ENCODE measurements at places on chromosomes 13 and 19.

DNA sequence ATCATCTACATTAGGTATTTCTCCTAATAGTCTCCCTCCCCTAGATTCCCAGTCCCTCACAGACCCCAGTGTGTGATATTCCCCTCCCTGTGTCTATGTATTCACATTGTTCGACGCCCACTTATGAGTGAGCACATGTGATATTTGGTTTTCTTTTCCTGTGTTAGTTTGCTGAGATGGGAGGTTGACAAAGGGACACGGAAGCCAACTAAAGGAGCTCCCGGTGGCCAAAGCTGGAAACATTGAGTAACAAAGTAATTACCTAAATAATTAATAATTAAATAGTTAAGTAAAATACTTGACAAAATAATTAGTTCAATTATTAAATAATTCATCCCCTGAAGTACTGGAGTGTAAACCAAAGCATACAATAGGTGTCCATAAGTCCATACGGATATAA is 1.7 kb upstream of the PRR20A start:
- no peak for DNase-seq

GRCh38 chr19:10644260-10645007 is 9.7 kb upstream of the ILF3 start:
- DNase-seq = peak; percentile 72

DNA sequence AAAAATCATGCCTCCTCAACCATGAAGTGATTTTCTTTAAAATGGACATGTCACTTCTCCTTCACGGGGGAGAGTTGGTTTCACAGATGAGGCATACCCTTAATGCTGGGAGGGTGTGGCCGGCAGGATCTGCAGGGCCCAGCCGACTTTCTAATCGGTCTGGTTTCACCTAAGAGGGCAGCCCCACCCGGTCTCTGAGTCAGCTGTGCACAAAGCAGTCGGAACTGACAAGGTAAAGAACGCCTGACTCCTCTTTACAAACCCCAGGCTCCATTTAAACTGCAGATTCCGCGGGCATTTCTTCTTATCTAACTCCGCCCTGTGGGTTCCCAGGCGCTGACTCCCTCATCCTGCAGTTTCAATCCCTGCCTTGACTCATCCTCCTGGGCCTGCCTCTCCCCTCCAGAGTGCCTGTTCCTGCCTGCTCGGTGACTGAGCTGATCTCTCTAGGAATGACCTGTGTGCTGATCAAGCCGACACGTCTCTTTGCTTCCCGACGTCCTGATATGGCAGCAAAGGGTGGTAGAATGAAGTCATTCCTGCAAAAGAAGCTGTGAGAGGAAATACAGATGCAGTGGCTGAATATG is 63.4 kb downstream of the EFNB2 start:
- no peak for DNase-seq

DNA sequence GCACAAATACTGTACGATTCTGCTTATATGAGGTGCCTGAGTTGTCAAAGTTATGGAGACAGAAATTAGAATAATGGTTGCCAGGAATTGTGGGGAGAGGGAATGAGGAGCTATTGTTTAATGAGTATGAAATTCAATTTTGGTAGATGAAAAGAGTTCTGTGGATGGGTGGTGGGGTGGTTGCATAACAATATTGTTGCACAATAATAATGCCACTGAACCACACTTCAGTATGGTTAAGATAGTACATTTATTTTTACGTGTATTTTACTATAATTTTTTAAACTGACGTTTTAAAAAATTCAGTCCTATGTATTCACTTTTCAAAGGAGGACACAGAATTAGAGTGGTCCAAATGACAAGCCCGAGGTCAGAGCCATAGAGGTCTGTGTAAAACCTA is 1.8 kb upstream of the OXGR1 start:
- no peak for DNase-seq

- DNase-seq = no peak
Observed at GRCh38 chr13:107827840-107828549, 387.3 kb downstream of the LIG4 start.

DNA sequence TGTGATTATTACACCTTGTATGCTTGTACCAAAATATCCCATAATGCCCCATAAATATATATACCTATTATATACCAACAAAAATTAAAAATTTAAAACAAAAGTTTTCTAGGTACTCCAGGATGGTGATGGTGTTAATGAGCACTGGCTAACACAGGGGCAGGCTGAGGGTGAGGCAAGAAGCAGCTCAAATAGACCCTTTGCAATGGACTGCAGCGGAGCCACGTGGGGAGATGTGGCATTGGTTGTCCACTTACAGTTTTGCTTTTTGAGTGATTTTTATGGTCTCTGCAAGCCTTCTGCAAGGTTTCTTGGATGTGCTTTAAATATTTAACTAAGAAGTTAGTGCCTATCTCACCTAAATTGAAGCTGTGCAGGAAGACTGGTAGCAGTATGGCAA is 132.9 kb downstream of the RAP2A start:
- no peak for DNase-seq

GRCh38 chr19:19427944-19428343 is 22.5 kb downstream of the GATAD2A start:
- no peak for DNase-seq

GRCh38 chr19:10173527-10173926 is 21.2 kb downstream of the DNMT1 start:
- no peak for DNase-seq

DNA sequence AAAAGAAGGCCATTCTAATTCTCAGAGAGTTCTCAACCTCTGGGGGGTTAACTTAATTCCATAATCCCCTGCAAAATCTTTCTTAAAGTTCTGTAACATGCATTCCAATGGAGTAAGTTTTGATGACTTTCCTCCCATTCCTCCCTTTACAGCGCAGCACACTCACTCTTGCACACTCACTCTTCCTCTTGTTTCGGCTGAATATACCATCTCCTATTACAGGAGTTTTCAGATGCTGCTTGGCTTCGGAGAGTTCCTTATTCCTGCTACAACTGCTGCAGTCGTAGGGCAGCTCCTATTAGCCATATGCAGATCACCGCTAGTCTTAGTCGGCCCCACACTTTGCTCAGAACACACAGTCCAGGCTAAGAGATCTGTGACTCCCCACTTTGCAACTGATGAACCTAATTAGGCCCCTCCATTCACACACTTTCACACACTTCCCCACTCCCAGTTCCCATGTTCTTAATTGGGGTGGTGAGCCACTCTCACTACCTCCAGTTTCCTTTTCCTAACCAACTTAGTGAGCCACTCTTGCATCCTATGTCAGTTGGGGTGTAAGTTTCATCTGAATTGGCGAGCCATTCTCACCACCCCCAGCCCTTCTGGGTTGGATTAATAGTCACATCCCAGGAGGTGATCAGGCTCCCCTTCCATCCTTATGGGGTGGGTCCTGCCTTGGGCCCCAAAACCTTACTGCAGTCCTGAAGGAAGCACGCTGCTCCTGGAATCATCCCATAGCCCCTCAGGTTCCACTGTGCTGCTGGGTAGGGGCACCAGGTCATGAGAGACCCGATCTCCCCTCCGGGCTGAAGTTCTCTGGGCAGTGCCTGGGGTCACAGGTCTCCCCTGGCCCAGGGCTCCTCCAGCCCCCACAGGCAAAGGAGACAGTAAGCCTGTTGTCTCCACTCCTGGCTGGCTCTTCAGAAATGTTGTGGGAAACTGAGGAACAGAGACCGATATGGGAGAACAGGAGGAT is 53.9 kb downstream of the OR10H4 start:
- DNase-seq = no peak

GRCh38 chr19:44113784-44114390 is 688 bp downstream of the ZNF225 start:
- no peak for DNase-seq

- DNase-seq = no peak
Observed at GRCh38 chr19:18896421-18896841, 473 bp upstream of the CERS1 start.

DNA sequence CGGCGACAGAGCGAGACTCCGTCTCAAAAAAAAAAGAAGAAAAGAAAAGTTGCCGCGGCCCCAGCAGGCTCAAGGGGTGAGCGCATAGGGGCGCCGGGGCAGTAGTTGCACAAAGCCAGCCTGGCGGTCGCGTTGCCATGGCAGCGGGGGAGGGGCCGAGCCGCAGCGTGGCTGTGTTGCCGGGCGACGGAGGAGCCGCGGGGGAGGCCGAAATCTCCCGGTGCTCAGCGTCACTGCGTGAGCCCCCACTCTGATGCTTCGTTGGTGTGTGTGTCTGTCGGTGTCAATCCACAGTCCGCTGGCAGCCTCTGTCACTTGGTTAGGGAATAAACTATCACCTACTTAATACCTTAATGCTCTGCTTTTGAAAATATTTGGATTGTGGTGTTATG is 82.9 kb upstream of the C1QTNF9B start:
- DNase-seq = peak; percentile 87

DNA sequence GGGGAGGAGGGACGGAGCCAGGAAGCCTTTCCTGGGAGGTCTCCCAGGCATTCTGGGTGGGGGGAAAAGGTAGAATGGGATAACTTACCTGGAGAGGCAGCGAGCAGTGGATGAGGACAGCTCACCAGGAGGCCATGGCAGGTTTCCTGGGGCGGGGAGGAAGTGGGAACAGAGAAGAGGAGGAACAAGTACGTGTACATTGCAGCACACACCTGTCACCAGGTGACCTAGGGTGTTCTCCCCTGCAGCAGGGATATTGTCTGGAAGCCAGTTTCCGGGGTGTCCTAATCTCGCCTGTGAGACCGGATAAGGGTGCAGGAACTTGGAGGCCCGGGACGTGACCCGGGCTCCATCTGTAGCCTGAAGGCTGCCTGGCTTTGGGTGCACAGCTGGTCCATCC is at the start of gene FUT3:
Gene FUT3, minus strand, starts transcription at position 148 of the 400 bp plus-strand sequence.
- DNase-seq = no peak

DNA sequence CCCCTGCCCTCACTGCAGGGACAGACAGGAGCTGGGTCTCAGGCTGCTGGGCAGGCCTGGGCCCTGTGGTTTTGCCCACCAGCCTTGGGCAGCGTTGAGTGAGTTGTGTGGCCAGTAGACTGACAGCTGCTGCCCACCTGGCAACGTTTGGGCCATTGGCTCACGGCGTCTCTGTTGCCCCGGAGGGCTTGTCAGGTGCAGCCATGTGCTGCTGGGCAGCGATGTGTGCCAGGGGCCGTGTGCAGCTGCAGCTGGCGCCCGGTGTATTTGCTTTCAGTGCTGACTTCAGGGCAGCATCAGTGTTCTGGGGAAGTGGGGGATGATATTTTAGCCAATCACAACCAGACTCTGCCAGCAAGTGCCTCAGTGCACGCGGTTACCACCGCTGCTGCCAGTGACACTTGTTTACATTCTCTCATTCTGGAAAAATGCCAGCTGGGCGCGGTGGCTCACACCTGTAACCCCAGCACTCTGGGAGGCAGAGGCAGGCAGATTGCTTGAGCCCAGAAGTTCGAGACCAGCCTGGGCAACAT is 10.6 kb downstream of the FZR1 start:
- DNase-seq = no peak

GRCh38 chr19:13071444-13072187 is 31.0 kb downstream of the LYL1 start:
- no peak for DNase-seq

DNA sequence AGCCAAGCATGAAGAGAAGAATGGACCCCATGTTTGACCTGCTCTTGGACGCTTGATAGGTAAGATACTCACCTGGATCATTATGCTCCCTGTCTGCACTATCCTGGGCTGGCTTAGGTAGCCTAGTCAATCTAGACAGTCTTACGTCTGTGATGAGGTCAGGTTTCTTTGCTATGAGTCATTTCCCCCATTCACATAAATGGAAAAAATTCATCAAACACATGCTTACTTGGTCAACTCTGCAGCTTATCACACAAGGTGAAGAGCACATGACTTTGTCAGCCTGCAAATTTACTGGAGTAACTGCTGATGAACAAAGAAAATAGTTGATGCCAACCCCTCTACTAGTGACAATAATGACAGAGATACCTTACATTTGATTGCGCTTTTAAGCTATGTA is 170.0 kb downstream of the NUFIP1 start:
- no peak for DNase-seq

DNA sequence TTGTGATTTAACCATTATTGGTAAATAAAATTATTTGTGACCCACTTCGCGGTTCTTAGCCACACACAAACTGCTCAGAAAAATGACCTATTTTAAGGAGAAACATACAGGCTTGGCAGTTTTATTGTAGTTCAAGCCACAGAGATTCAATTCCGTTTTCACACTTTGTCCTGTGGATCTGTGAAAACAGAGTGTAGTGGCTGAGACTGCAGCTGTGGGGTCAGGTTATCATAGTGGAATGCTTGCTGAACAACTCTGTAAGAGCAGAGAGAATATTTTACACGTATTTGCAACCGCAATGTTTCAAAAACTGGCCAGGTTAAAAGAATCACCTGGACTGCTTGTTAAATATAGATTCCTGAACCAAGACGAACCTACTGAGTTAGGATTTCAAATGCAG is 292.5 kb downstream of the GPC5 start:
- DNase-seq = no peak

GRCh38 chr19:50311723-50312635 is 17.2 kb downstream of the KCNC3 start:
- no peak for DNase-seq

GRCh38 chr19:50203281-50204080 is at the start of gene MYH14:
Gene MYH14, plus strand, starts transcription at chr19:50203622. Its CDS starts 6,744 bp downstream, at chr19:50210366.
- no peak for DNase-seq

DNA sequence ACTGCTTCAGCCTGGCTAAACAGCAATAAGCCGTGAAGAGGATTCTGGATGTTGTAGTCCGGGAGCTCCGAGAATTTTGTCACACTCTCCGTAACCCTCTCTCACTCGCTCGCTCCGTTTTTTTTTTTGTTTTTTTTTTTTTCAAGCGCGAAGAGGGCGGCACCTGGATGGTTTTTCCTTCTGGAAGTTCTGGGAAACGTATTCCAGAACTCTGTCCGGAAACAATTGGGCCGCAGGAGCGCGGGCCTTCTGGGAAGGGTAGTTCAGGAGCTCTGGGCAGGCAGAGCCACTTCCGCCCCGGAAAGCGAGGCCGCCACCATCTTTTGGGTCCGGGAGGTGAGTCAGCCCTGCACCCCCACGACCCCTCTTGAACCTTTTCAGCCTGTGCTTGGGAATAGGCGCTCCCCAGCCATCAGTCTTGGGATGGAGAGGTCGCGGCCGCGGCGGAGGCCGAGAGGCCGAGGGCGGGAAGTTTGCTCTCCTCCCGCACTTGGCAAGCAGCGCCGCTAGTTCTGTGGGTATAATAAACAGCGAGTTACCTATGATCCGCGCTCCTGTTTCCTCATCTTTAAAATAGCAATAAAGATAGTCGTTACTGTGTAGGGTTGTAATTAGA is at the start of gene ZNF227:
Gene ZNF227, plus strand, starts transcription at position 283 of the 616 bp plus-strand sequence. CDS start 5,261 bp downstream, outside the sequence.
- peak; percentile 71 for DNase-seq

- no peak for DNase-seq
Observed at GRCh38 chr19:13281567-13282291, 131.5 kb downstream of the IER2 start.

GRCh38 chr13:109642358-109642757 is 144.0 kb downstream of the IRS2 start:
- no peak for DNase-seq

GRCh38 chr13:97848886-97849285 is 104.6 kb upstream of the IPO5 start:
- DNase-seq = no peak
